D341Med (cell line): ENCODE measurements at places on chromosomes 11 and 22.
A peak's percentile ranks its signal among the peaks of the same experiment; 100 is the strongest.

- DNase-seq, result peak; percentile 55
Observed at GRCh38 chr11:115170133-115170815, 333.9 kb downstream of the CADM1 start.

DNA sequence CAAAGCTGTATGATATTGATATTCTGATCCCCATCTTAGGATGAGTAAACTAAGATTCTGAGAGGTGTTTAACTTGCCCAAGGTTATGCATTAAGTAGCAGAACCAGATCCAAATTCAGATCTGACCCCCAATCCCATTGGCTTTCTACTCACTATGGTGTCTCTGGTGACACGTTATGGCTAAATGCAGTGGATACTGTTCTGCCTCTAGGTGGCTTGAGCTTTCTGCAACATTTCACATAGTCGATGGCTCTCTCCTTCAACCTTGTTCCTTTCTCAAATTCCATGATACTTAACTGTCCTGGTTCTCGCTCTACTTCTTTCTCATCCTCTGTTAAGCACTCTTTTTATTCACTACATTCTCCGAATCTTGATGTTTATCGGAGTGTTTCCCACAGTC is 9.4 kb downstream of the C11orf97 start:
- no peak for DNase-seq

GRCh38 chr11:1305501-1306056 is 3.9 kb downstream of the TOLLIP start:
- no peak for DNase-seq

- no peak for DNase-seq
Observed at GRCh38 chr22:26845021-26845743, 187.8 kb downstream of the MIAT start.

DNA sequence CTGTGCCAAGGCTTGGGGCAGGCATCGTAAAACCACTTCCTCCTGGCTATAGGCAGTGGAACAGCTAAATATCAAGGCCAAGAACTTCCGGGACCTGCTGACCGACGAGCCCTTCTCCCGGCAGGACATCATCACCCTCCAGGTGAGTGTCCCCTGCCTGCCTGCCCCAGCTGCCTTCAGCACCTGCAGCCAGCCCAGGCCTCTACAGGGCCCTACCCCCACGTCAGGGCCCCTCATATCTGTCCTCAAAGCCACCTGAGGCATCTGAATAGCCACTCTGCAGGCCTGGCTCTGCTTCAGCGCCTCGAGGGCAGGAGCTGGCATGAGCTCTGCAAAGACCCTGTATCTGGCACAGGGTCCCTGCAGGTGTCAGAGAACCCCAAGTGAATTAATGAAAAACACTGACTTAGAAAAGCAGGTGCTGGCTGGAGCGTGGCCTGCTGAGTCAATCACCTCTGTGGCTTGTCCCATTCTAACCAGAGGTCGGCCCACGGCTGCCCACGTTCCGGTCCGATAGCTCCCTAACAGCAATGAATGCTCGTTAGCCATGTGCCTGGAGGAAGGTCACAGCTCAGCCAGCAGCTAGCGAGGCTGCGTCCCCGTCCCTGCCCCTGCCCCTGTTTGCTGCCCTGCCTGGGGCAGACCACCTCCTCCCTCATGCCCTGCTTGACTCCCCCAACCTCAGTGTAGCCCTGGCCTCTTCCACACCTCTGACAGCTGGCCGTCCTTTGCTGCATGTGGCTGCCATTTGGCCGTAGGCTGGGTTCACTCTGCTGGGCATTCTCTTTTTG is 16.8 kb downstream of the PPIL2 start:
- no peak for DNase-seq

GRCh38 chr11:15215005-15215404 is 100.3 kb downstream of the INSC start:
- no peak for DNase-seq

GRCh38 chr11:119664063-119664572 is 64.9 kb downstream of the NECTIN1 start:
- no peak for DNase-seq

DNA sequence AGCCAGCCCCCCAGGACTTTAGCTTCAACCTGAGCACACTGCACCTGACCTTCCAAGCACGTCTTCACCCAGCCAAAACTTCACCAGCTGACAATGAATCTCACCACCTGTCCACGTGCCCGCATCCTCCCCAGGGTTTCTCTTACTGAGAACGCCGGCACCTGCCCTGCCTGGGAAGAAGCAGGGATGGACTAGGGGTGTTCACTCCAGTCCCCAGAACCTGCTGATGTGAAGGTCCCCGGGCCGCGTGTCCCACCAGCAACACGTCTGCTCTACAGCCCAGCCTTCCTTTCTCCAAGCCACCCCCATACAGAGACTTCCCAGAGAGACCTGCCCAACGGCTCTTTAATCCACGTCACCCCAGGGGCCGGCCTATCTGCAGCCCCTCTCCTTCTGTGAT is 12.8 kb downstream of the CPT1A start:
- DNase-seq, result no peak

DNA sequence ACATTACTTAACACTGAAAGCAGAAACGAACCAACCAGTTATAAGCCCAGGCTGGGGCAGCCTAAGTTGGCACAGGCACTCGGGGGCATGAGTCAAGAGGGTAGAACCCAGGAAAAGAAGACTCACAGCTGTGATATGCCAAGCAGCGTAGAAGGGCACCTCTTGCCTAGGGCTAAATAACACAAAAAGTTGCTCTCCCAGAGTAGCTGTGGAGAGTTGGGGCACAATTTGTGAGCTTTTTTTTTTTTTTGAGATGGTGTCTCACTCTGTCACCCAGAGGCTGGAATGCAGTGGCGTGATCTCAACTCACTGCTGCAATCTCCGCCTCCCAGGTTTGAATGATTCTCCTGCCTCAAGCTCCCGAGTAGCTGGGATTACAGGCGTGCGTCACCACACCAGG is 8.8 kb downstream of the CLMP start:
- no peak for DNase-seq

DNA sequence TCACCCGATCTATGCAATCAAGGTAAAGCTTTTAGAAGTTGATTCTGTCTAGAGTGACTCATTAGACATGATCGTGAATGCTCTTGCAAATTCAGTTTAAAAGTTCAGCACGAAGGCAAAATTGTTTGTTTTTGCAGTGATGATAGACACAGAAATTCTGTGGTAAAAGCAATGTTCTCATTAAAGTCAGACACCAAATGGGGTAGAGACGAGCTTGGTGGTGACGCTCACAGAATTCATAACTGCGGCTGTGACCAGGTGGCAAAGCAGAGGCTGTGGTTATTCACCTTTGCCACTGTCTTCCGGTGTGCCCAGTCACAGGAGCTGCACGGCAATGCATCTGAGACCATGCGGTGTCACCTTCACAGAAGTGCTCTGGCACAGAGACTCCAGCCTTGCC is 83.4 kb downstream of the WNT7B start:
- no peak for DNase-seq

DNA sequence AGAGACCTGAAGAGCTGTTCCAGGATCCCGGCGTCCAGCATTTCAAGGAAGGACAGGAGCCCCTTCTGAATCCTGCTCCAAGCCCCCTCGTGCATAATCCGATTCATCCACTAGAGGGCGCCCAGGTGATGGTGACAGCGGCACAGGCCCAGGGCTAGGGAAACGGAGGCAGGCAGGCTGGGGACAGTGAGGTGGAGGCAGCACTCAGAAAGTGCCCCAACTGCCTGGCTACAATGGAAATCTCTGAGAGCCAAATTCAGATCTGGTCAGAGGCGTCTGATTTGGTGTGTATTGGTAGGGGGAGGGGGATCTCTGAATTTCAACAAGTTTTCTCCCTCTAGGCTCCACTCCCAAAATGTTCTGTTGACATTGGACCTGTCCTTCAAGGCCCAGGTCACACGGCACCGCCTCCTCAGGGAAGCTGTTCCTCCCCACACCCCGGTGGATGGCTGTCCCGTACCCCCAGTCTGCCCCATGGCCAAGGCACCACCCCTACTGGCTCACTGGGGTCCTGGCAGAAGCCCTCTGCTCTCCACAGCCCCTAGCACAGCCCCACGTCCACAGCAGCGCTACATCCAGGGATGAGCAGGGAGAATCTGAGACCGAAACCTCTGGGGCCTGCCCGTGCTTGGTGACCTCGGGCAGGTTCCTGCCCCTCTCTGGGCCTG is 142.9 kb downstream of the CRYBB2 start:
- peak; percentile 86 for DNase-seq

DNA sequence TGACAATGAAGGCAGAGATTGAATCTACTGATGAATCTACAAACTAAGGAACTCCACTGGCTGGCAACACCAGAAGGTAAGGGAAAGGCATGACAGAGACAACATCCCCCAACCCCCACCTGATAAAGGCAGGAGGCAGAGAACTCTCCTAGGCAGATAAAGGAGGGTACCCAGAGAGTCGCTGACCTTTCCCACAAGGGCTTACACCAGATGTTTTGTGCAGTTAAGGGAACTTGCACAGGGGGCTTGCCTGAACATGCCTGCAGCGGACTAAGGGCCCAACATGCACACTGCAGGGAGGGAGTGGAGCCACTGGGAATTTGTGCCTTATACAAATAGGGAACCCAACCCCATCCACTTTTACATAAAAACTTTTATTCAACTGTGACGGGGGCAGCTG is 1996.9 kb upstream of the RAG2 start:
- no peak for DNase-seq

GRCh38 chr11:120056301-120057027 is 81.4 kb downstream of the TRIM29 start:
- DNase-seq, result no peak

GRCh38 chr11:65851811-65852507 is 6.0 kb downstream of the CFL1 start:
- DNase-seq, result no peak

GRCh38 chr11:61019037-61019831 is 47.8 kb downstream of the CD6 start:
- DNase-seq, result no peak

DNA sequence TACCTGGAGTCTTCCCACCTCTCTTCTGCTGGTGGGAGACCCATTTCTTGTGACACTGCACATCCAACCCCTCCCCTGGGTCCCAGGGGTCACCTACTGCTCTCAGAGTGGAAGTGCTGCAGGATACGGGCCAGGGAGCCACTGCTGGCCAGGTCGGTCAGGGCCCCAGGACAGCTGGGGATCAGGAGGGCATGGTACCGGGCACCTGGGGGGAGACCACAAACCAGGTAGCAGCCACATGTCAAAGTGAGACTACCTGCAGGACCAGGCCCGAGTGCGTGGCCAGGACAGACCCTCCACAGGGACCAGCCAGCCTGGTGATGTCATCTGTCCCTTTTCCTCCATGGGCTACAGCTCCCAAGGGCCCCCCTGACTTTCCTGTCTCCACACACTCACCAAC is 3.9 kb downstream of the GATD1 start:
- no peak for DNase-seq

DNA sequence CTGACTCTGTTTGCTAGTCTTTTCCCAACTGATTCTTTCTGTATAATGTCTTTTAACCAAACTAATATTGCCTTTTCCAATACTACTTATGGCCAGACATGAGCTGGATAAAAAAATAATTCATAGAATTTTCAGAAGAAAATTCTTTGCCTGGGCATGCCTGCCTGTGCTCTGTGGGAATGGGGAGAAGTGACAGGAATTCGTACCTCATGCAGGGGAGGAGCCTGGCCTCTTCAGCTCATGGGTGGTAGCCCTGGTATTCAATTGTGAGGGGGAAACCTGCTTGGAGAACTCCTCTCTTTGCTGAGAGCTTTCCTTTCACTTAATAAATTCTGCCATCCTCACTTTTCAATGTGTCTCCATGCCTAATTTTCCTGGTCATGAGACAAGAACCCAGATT is 928.8 kb downstream of the FAM181B start:
- DNase-seq, result no peak

DNA sequence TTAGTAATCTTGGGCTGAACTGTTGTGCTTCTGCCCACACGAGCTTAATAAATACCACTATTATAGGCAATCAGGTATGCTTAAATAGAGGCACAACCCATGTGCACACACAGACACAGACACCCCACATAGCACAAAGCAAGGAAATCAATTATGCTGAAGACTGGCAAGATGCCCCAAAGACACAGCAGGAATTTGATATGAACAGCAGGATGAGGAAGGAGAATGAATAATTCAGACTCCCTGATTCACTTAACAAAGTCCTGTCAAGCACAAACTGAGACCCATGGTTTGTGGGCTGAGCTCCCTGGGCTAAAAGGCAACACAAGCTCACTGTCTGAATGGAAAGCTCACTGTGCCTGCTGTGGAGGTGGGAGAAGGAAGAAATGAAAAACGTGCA is 42.5 kb downstream of the RBFOX2 start:
- DNase-seq, result no peak

DNA sequence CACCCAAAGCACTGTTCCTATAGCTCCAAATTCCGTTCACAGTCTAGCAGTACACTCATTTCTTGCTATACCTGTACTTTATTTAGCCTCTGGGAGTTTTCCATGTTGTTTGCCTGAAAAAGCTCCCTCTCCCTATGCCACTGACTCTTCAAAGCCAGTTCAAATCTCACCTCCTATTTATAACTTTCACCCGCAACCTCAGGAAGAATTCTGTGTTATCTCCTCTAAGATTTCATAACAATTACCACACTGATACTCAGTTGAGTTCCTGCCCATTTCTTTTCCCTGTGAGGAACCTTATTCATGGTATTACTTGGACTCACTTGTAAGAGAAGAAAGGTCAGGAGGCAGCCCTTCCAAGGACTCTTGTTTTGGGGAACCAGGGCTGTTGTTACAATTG is 25.2 kb downstream of the GDPD4 start:
- DNase-seq, result no peak

DNA sequence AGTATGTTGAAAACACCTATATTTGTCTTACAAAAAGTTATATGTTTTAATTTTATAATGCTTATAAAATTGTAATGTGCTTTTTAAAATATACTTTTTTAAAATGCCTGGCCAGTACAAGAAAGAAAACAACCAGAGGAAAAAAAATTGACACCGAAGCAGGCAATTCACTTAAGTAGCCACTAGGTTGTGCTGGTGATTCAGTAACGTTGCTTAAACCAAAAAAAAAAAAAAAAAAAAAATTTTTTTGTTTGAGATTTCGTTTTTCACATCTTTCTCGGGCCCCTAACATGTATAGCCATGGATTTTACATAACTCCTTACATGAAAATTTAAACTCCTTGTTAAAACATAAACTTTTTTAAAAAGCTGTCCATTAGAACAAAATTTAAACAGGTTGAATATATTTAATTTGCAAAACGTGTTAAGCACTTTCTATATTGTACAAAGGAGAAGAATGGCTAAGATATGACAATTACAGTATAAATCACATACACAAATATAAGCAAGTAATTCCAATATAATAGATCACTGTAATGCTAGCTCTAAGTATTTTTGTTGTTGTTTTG is 9.2 kb downstream of the OR8B4 start:
- DNase-seq, result no peak

- no peak for DNase-seq
Observed at GRCh38 chr22:36252754-36253522, at the start of gene APOL1. APOL1 (plus strand) TSS chr22:36253133; CDS start chr22:36254956, 1,823 bp downstream.

- DNase-seq, result no peak
Observed at GRCh38 chr22:39129081-39129480, 23.4 kb downstream of the CBX7 start.

GRCh38 chr11:96114178-96115064 is 190.5 kb upstream of the MTMR2 start:
- peak; percentile 52 for DNase-seq

GRCh38 chr22:46881373-46882118 is 119.1 kb downstream of the TBC1D22A start:
- no peak for DNase-seq

- no peak for DNase-seq
Observed at GRCh38 chr11:103043826-103044678, 47.9 kb downstream of the DCUN1D5 start.

GRCh38 chr22:39818094-39818493 is 75.5 kb downstream of the ENTHD1 start:
- DNase-seq, result no peak
